ENCODE measurements at places on chromosomes 11 and 22.
A peak's percentile ranks its signal among the peaks of the same experiment; 100 is the strongest.

- peak; percentile 81 for DNase-seq
Measured at GRCh38 chr11:76783896-76784813, 999 bp downstream of the TSKU start.

GRCh38 chr11:5366856-5367255 is 15.5 kb downstream of the OR51B6 start:
- DNase-seq = no peak

DNA sequence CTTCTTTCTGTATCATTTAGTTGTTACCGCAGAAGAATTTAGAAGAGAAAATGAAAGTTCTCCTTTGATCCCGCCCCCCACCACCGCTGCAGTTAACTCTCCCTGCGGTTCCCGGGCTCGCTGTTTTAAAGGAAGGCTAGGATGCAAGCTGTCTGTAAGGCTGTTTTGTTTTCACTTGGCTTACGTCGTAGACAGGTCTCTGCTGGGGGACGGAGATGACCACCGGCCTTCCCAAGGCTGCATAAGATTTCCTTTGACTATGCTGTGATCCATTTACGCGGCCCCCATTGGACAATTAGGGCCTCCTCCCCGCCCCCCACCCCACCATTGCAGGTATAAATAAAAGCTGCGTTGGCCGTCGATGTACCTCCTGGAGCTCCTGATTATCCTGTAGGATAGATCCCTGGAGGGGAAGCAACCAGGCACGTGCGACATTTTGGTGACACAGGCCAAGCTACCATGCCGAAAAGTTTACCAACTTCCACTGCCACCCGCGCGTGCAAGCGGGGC is 1.4 kb upstream of the CPT1A start:
- DNase-seq = no peak

- DNase-seq = no peak
Measured at GRCh38 chr11:57432714-57433163, 5.8 kb upstream of the SLC43A3 start.

GRCh38 chr11:22699388-22699787 is 33.0 kb downstream of the GAS2 start:
- no peak for DNase-seq

GRCh38 chr11:122100037-122100755 is 15.8 kb downstream of the BLID start:
- peak; percentile 88 for DNase-seq

GRCh38 chr11:61927501-61927900 is 10.1 kb upstream of the RAB3IL1 start:
- DNase-seq = no peak

DNA sequence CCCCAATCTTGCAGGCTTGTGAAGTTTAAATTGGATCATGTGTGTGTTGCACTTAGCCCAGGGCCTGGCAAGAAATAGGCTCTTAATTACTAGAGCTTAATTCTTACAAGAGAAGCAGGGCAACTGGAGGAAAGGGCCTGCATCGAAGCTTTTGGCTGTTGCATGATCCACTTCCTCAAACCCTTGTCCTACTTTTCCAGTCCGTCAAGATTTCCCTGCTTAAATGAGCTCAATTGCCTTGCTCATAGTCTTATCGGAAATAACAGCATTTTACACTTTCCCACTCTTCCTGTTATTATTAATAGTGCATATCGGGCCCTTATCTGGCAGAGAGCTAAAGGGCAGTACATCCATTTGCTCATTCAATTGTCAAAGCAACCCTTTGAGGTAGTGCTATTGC is 18.1 kb downstream of the DTX4 start:
- DNase-seq = no peak

- DNase-seq = no peak
Measured at GRCh38 chr11:96758957-96759356, 369.1 kb downstream of the JRKL start.

GRCh38 chr11:124109377-124109776 is 5.9 kb upstream of the VWA5A start:
- no peak for DNase-seq

DNA sequence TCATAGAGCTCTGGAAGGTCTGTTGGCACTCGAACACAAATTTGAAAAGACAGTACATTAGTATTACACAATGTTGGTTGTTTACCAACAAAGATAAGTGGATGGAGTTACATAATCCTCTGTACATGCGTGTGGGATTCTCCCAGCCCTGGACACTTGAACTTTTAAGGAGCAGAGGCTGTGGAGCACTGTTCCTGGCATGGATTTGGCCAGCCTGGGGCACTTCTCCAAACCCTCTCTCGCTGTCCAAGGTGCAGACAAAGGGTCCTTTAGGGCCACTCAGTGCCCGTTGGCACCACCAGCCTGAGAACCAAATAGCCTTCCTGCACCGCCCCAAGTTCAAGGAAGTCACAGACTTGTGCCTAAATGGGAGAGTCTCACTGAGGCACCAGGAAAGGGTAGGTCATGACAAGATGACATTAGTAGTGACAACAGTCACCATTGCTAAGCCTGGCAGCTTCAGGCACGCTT is 1.6 kb upstream of the ANO1 start:
- peak; percentile 48 for DNase-seq

DNA sequence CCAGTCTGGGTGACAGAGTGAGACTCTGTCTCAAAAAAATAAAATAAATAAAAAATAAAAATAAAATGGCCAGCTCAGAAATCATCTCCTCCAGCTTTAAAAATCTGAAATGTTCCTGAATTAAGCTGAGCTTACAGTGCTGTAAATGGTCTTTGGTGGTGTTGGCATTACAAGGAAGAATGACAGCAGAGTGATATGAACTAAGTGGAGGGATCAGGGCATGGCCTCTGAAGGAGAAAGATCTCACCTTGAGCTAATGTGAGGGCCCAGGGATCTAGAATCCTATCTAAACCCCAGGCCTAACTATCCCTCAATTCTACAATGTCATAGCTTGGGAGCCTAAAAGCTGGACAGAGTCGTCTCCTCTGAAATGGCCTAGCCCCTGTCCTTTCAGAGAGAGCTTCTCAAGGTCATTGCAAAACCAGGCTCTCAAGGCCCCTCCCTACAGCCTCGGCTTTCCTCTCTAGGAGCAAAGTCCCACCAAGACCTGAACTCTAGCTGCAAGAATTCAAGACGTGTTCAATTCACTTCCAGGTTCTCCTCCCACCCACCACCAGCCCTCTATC is 345.4 kb downstream of the BUD13 start:
- DNase-seq = no peak

DNA sequence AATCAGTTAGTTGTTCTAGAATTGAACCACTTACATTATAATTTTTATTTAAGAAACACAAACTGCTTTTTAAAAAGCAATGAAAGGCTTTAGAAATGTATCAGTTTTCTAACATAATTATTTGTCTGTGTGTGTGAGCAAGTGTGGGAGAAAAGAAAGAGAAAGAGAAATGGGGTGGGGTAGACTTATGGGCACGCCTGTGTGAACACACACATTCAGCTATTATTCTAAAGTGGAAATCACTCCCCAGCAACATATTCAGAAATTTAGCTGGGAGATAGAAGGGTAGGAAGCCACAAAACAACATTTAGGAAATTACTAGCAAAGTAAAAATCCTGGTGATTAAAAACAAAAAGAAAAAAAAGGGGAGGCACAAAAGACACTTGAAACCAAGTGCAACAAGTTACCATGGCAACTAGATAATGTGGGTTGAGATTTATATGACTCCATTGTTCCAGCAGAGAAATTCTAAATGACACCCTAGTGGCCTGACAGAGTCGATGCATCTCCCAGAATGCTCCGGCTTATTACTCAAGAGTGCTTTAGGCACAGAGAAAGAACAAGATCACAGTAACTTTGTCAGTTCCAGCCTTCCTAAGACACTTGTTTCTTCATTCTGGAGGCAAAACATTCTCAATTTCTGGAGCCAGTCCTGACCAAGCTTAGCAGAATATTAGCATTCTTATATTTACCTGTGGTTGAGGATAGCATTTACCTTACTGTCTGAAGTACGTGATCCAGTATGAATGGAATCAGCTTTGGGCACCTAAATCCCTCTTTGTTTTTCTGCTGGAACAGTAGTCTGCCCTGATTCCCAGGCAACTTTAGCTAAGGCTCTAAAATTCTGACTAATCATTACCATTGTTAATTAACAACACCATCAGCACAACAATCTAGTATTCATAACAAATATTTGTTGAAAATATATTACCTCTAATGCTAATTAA is 444.4 kb downstream of the DLG2 start:
- DNase-seq = no peak

DNA sequence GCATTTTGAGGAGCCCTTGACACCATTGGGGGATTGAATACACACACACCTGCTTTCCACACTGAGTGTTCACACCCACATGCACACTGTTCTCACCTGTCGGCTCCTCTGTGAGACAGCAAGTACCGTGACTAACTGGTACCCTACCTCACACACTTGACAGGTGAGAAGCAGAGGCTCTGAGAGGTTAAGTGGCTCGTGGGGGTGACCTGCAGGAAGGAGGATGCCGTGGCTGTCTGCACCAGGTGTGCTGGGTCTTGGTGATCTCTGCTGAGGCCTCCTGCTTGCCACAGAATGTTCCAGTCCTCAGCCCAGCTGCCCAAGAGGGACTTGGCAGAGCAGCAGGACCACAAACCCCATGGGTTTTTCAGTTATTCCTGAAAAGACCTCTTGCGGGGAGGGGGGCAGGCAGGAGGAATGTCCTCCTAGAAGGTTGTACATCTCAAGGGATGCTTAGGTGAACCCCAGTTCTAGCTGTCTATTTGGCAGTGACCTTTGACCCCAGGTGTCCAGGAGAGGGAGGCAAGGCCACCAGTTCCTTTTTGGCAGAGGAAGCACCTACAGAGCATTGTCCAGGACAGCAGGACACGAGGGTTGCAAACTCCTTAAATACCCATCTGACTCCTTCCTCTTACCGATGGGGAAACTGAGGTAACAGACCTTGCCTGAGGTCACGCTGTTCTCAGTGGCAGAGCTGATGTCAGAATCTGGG is 66.0 kb downstream of the SHISAL1 start:
- DNase-seq = no peak

- no peak for DNase-seq
Measured at GRCh38 chr11:115585361-115586024, 81.3 kb upstream of the CADM1 start.

- DNase-seq = no peak
Measured at GRCh38 chr11:82533628-82534327, 199.9 kb downstream of the FAM181B start.

- DNase-seq = peak; percentile 48
Measured at GRCh38 chr11:293852-294661, 5.1 kb downstream of the PGGHG start.

DNA sequence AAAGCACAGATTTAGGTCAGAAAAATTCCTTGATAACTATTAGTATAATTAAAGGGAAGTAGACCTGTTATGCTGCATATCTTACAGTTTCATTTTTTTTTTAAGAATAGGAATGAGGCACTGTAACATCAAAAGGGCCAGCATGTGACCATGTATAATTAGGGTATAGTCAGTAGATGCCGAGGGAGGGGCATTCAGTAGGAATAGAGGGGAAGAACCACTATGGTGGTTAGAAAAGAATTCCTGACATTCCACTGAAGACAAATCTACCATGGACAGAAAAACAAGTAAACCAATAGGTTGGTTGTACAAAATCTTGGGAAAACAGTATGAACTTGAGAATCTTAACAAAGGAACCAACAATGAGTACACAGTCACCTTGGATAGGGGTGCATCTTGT is 78.4 kb upstream of the CCDC179 start:
- no peak for DNase-seq

GRCh38 chr11:2121227-2122130 is 17.7 kb downstream of the IGF2 start:
- no peak for DNase-seq

- no peak for DNase-seq
Measured at GRCh38 chr11:32065865-32066629, 24.8 kb upstream of the RCN1 start.

All from sigmoid colon (tissue), 7 donors.